Bone marrow (tissue), 2 donors: ENCODE measurements at places on chromosomes 6 and 20.

DNA sequence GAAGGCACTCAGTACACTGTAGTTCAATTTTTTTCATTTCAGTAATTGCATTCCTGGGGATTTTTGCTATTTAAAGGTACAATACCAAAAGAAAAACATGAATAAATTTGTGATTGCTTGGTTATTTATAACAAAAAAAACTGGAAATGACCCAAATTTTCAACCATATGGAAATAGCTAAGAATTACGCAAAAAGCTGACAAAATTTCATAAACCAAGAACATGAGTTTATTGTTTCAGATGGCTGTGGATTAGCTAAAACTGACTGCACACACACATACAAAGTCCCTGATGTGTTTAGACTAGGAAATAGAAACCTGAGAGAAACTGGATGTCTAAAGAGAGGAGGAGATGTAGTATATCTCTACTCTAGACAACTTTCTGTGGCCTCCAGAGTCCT, 718.4 kb upstream of the CHD6 start:
- no peak for DNase-seq

DNA sequence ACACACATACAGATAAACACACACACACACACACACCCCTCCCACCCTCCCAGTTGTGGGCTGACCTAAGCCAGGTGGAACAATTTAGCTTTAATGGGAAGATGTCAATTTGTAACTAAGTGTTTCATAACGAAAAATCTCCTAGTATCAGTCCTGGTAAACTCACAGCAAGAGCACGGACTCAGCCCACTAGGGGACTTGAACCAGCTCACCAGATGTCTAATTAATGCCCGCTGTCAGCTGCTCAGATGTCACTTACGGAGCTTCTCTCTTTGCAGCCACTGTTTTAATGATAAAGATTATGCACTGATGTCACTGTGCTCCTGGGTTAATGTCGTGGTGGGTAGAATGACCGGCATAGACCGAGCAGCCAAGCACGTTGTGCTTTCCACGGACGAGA, 116.6 kb upstream of the INSM1 start:
- no peak for DNase-seq

- no peak for DNase-seq
Measured at GRCh38 chr20:33415948-33416347, 14.6 kb upstream of the CDK5RAP1 start.

DNA sequence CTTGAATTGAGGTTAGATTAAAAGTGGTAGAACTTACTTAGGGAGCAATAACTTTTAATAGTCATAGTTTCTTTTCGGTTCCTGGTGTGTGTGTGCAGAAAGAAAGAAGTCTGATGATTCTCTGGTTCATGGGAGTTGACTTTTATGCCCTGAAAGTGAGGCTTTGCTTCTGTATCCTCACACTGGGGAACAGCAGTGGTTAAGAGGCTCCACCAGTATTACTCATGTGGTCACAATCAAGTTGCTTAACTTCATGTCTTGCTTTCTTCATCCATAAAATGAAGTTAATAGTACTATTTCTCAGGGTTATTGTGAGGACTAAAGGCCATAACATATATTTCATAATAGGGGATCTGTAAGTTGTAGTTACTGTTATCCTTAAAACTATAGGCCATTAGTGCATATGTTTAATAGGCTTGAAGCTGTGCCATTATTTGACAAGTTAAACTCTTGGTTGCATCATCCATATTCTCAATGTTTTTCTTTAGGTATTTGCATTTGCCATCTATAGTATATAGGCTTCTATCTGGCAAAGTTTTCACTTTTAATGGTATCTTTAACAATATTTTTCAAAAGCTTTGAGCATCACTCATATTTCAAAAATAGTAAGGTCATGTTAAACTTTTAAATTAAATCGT, 262.4 kb downstream of the PLCB1 start:
- no peak for DNase-seq

DNA sequence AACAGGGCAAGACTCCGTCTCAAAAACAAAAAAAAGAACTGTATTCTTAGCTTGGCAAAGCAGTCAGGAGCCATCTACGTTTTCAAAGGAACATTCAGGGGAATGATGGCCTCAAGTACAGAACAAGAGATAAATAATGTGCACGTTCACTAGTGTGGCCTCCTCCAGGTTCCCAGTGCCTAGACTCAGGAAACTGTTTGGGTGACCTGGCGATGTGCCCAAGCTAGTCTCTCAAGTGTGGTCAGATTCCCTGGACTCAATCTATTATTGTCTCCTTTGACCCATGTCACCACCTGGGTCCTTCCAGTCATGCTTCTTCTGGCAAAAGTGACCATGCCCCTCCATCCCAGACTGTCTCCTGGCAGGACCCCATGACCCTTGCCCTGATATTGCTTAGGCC, 23.7 kb downstream of the TRAF3IP2 start:
- DNase-seq: no peak

DNA sequence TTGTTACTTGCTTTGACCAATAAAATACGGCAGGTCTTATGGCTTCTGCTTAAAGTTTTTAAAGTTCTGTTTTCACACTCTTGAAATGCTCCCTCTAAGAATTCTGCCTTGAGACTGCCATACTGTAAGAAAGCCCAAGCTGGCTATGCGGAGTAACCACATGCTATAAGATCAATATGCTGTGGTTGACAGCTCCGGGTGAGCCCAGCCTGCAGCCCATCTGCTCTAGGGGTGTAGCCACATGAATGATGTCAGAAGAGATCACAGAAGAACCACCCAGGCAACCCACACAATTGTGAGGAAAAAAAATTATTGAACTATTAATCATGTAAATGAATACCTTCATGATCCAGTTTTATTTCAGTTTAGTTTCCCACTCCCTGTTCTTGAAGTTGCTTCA, 26.1 kb upstream of the SH3BGRL2 start:
- no peak for DNase-seq

DNA sequence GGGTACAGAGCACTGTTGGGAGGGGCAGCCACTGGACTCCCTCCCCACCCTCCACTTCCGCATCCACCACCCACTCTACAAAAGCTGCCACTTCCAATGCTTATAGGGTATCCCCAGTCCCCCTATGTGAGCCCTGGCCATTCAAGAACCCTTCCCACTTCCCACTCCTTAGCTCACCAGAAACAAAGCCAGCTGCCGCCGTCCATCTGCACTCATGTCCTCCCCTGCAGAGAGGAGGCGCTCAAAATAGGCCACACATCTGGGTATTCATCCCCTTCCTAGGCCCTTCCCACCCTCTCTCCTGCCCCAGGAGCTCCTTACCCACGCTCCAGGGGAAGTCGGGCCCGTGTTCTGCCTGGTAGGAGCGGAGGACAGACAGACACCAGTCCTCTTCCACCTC, 6.5 kb upstream of the LY6G5C start:
- no peak for DNase-seq
